ENCODE measurements at places on chromosomes 12 and 14.

DNA sequence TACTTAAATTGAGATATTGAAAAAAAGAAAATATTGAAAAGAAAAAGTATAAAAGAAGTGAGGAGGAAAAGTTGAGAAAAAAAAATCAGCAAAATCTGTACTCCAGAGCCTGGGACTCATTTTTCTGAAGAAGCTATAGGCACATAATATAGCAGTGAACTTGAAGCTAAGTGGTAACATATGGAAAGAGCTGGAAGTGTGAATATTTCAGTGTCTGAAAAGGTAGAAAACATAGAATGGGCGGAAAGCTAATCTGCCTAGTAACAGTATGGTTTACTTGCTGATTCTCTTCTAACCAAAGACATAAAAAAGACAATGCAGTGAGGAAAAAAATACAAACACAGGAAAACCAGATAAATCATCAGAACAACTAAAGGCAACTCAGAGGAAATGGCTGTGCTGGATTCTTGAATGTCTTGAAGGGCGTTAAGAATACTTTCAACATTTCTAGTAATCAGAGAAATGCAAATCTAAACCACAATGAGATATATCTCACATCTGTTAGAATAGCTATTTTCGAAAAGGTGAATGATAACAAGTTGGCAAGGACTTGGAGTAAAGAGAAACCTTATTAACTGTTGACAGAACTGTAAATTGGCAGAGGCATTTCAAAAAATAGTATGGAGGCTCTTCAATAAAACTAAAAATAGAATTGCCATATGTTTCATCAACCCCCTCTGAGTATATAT, 784.6 kb downstream of the LRFN5 start:
- no peak for DNase-seq

- no peak for DNase-seq
Observed at GRCh38 chr12:93361151-93361919, 16.4 kb upstream of the NUDT4 start.

DNA sequence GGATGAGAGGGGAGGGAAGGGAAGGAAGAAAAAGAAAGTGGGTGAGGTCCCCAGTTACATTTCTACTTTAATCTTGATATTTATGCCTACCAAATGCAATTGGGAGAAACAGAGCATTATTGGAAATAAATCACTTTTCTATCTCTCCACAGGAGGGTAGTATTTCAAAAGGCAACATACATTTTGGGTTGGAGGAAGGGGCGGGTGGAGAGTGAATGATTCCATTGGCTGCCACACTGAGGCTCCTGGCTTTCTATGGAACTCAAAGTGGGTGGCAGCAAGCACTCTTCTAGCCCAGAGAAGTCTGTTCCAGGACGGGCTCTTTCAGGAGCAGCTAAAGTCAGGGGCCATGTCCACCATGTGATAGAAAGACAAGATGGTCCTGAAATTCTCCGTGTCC, 441.3 kb downstream of the DAD1 start:
- no peak for DNase-seq

GRCh38 chr14:102831163-102831804, 54.0 kb downstream of the TRAF3 start:
- DNase-seq: no peak

DNA sequence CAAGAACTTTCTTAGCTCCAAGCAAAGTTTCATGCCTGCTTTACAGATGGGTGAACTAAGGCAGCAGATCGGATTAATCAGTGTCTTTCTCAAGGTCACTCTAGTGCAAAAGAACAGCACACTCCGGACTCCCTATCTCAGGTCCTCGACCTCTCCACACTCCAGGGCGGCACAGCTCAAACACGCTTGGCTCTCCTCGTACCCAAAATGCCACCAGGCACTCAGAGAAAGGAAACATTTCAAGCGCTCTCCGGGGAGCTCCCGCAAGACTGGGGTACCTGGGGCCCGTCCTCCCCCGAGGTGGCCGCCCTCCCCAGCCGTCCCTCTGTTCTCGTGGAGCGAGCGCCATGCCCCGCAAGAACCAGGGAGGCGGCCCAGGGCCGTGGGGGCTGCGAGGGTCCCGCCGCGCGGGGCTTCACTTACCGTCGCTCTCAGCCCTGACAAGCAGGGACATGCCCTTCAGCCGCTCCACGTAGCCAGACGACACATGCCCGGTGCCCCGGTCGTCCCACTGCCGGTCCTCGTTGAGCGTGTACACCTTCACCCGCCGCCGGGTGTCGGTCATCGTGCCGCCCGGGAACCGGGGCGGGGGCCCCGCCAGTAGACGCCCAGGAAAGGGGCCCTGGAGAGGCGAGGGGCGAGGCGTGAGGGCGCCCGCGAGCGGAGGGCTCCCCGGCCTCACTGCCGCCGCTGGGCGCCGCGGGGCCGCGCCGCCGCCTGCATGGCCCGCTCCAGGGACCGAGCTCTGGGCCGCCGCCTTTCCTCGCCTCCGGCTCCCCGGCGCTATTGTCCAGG, 830 bp downstream of the PPP4R3A start:
- DNase-seq: no peak
